T-helper 2 cell treated with Interferon-gamma antibody and Interleukin-4, amounts not matched to agents 5 μg/mL and 100 μg/mL, for 36 hours (primary cell): ENCODE measurements at places on chromosomes 6 and 20.
A peak's percentile ranks its signal among the peaks of the same experiment; 100 is the strongest.

GRCh38 chr6:53263917-53264316, 84.8 kb downstream of the ELOVL5 start:
- no peak for DNase-seq

GRCh38 chr20:39243962-39244361, 281.8 kb downstream of the DHX35 start:
- no peak for DNase-seq

GRCh38 chr20:3767110-3767426, 485 bp downstream of the ADISSP start:
- no peak for DNase-seq

DNA sequence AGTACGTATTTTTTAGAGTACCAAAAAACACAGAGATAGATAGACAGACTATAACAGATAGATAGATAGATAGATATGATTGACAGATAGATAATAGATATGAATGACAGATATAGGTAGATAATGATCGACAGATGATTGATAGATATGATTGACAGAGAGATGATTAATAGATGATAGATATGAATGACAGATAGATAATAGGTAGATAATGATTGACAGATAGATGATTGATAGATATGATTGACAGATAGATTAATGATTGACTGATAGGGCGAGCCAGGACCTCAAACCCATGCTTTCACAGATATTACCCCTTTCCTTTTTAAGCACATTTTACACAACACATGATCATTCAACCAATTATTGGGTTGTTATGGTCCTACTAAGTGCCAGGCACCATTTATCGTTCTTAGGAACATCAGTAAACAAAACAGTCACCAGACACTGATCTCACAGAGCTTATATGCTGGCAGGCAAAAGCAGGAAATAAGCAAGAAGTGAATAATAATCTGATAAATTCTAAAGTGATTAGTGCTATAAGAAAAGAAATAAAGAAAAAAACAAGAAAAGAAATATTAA, 11.6 kb downstream of the MAFB start:
- no peak for DNase-seq

GRCh38 chr20:59958626-59959025, 403 bp downstream of the CDH26 start:
- no peak for DNase-seq

DNA sequence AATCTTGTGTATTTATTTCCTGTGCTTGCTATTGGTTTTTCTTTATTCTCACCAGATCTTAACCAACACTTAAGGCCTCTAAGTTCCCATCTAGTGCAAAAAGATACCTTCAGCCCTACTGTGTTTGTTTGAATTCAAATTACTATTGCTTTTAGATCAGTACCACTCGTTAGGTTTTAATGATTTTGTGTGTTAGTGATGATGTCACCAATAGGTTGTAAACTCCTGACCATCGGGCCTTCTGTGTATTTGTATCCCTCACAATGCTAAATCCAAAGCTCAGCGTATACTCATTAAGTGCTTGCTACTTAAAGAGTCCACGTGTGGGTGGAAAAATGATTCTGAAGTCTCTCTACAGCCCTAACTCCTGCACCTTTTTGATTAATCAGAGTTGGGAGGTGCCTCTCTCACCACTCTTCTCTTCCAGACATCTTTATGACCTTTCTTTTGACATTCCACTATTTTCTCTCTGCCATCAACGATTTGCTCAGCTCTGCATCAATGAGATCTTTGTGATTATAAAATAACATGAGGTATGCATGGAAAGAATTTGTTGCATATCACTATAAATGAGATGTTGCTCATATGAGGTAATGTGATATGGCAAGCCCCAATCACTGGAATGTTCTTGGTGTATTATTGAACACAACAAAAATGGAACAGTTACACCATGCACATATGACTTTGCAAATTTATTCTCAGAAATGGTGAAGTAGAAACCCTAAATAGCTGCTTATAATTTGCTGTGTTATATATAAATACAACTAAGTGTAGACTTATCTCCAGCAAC, 55.1 kb upstream of the LAMA2 start:
- DNase-seq = no peak

- DNase-seq = no peak
Observed at GRCh38 chr20:32205110-32205842, 2.3 kb downstream of the PLAGL2 start.

DNA sequence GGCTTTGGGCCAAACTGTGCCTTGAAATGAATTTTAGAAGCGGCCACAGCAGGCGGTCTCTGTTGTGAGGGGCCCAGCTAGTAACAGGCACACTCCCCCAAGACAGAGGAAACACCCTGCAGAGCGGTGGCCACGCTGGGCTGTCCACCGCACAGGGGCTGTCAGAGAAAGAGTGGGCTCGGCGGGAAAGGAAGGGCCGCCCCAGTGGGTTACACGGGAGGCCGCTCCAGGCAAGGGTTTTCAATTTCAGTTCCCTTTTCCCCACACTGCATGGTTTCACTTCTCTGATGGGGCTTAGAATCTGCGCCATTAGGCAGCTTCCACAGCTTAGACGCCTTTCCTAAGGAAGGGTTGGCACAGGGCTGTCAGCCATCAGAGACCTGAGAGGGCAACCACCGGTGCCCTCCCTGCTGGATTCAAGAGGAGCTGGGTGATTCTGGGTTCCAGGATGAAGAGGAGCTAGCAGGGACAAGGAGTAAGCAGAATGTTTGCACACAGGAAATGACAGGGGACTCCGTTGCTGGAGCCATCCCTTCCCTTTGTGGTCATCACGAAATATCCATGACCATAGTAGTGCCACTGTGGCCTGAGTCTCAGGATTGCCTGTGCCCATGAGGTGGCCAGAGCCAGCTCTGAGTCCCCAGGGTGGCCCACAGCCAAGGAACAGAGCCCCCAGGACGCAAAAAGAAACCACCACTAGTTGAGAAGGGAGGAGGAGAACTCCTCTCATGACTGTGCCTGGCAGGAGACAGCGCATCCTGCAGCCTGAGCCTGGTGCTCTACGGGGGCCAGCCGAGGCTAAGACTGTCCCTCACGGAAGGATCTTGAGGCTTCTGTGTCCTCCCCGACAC, 282.7 kb downstream of the NRN1 start:
- no peak for DNase-seq

DNA sequence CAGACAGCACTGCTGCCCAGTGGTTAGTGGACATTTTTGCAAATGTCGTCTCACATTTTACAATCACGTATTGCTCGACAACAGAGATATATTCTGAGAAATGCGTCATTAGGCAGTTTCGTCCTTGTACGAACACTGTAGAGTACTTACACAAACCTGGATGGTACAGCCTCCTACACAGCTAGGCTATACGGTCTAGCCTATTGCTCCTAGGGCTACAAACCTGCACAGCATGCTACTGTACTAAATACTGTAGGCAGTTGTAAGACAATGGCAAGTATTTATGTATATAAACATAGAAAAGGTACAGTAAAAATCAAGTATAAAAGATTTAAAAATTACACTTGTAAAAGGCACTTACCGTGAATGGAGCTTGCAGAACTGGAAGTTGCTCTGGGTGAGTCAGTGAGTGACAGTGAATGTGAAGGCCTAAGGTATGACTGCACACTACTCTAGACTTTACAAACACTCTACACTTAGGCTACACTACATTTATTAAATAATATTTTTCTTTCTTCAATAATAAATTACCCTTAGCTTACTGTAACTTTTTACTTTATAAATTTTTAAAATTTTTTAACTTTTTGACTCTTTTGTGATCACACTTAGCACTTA, 43.1 kb downstream of the ALDH5A1 start:
- no peak for DNase-seq

DNA sequence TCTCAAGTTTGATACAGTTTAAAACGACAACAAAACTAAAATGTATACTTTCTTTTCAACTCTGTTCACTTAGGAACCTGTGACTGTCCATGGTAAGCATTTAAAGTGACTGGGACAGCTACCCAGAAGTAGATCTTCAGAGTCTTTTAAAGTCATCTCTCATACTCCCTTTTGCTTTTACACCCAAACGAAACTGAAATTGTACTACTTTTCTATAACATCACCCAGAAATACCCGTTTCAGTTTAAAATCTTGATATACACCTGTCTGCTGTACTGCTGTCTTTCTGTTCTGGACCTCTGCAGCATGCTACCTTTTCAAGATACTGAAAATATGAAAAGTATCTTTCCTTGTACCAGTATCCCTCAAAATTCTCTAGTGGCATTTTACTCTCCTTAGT, 170.4 kb upstream of the THEMIS start:
- no peak for DNase-seq

DNA sequence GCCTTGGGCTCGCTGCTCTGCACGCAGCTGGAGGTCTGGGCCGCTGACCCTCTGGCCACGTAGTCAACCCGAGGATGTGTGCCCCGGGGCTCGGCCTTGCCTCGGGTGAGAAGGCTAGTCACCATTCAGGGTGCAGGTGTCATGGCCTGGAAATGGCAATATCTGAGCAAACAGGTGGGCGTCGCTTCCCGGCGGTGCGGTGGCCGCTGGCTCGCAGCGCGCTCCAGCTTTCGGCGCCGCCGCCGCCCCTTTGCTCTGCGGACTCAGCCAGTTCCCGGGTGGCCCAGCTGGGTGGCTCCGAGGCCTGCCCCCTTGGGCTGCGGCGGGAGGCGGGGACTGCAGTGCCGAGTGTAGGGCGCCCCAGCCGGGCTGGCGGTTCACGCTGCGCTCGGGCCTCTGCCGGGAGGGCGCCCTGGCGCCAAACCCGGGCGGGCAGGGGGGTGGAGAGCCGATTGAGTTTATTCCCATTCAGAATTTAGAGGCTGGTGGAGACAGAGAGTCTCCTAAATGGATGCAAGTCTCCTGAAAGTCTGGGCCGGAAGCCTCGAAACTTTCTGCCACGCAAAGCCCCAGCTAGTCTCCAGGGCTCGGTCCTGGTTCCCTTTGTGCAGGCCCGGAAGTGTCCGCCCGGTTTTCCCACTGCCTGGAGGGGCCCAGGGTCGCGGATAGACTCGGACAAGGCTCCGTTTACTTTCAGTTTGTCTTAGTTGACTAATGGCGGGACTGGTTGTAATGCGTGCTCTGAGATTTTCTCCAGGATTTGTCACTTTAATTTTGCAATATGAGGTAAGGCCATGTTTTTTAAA, 11.3 kb upstream of the TFAP2A start:
- DNase-seq = no peak

DNA sequence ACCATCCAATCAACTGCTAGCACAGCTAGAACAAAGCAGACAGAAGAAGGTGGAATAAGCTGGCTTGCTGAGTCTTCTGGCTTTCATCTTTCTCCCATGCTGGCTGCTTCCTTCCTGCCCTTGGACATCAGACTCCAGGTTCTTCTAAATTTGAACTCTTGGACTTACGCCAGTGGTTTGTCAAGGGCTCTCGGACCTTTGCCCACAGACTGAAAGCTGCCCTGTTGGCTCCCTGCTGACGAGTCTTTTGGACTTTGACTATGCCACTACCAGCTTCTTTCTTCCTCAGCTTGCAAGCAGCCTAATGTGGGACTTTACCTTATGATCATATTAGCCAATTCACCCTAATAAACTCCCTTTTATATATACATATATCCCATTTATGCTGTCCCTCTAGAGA, 164.1 kb upstream of the GJE1 start:
- DNase-seq = no peak

DNA sequence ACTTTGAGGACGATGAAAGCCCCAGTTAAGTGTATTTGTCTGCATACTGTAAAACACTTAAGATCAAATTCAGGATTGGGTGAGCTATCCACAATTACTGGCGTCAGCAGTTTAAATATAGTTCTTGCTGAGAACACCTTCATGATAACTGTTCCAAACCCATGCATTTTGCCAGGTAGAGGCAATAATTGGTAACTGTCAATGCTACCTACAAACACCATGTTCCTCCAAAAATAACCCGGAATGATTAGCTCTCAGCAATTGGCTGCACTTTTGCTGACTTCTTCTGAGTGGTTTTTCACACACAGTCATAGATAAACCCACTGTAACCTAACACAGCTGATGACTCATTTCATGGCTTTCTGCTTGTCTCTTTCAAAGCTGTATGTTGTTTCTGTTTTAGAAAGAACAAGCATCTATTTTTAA, 1358.6 kb upstream of the GJE1 start:
- peak; percentile 7 for DNase-seq

DNA sequence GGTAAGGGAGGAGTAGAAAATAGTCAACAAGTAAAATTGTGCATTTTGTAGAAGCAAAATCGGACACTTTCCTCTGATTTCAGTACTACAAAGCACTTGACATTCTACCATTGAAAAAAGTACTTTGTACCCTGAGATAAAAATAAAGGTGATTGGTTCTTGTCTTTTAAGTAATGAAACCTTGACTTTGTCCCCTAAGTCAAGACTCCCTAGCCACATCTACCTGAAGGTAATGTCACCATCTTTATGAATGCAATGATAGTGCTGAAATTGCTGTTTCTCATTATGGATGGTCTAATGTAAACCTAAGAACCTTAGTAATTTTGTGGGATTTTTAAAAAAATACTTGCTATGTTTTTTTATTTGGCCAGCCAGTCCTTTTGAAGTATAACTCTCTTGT, 2.4 kb upstream of the MAN1A1 start:
- no peak for DNase-seq

DNA sequence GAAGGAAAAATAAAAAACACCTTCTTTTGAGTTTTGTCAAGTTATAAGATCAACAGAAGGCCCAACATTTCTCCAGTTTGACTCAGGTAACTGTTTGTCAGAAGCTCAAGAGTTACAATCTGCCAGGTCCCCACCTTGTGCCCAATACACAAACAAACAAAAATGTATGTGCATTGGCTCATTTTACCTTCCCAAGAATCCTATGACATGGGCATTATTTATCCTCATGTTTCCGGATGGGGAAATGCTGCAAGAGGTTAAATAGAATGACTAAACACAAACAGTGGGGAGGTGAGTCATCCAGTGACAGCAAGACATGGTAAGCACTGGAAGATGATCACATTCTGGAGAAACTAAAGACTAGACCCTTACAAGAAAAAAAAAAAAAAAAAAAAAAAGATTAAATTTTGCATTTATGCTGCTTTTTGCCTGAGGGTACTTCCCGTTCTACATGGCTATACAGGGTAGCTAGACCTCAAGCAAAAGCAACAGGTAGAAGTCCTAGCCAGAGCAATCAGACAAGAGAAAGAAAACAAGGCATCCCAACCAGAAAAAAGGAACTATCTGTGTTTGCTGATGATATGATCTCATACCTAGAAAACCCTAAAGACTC, 23.6 kb upstream of the ANKRD60 start:
- DNase-seq = no peak

GRCh38 chr6:21187485-21187884, 406.1 kb upstream of the SOX4 start:
- no peak for DNase-seq

DNA sequence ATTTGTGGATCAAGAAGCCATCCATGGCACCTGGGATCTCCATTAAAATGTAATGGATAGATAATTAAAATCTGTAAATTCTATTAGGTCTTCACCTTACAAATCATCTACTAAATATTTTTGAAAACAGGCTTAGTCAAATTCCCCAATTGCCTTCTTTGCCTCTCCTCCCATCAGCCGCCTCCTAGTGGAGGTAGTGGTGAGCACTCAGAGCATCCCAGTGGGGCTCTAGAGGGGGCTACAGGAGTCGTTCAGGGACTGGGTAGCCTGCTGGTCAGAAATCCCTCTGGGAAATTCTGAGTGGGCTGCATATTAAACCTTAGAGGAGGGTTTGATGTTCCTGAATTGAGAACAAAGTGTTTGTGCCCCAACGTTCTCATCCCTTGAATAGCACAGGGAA, 20.8 kb upstream of the PAX1 start:
- DNase-seq = no peak
